Hematopoietic multipotent progenitor cell treated with erythropoietin and hydrocortisone succinate and interleukin-3 and kit ligand, for 6 days (in vitro differentiated cells): ENCODE measurements at places on chromosomes 3 and 15.

DNA sequence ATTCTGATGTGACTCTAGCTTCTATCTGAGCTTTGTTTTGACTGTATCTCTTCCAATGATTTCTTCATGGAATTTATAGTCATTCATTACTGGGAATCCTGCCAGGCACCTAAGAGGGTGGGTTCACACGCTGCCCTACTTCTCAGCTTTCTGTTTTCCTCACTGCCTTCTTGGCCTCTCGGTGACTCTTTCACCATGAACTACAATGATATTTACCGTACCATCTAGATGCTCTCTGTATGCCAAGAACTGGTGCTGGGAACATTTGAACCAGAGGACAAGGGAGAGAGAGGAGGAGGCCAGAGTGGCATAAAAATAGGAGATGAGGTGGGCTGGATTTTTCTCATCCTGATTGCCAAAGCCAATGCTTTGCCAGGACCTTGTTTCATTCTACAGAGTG is 280.0 kb upstream of the P2RY1 start:
- no peak for DNase-seq

DNA sequence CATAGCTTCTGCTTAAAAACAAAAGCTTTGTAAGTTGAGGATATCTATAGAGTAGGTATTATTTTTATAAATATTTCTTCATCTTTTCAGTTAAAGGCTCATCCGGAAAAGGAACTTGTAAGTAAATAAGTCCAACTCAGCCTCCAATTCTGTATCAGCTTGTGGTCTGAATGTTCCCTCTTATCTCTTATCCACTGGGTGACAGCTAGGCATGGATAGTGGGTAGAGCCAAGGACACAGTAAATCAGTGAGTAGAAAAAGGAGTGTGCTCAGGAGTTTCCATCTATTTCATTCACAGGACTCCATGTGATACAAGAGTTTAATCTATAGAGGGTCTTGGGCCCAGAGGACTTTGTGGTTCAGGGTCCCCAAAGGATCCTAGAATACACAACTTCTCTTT is 50.9 kb downstream of the FRMD5 start:
- peak; percentile 56 for DNase-seq

DNA sequence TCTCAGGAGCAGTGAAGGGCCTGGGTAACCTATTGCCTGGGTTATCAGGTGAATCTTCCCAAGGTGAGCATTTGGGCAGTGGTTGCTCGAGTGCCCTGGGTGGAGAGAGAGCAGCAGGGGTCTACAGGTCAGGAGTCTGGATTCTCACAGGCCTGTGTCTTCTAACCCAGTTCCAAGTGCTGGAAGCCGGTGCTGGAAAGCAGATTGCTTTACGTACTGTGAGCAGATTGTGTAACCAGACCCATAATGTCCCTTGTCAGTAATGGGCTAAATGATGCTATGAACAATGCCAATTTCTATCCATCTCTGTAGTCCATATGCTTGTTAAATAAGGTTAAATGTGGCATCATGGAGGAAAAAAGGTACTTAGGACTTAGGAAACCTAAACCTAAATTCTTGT is 106.5 kb downstream of the TPRG1 start:
- no peak for DNase-seq

GRCh38 chr15:74955796-74956647 is 550 bp downstream of the RPP25 start:
- peak; percentile 78 for DNase-seq

- DNase-seq, result no peak
Measured at GRCh38 chr3:50323614-50324199, 1.2 kb upstream of the HYAL2 start.

DNA sequence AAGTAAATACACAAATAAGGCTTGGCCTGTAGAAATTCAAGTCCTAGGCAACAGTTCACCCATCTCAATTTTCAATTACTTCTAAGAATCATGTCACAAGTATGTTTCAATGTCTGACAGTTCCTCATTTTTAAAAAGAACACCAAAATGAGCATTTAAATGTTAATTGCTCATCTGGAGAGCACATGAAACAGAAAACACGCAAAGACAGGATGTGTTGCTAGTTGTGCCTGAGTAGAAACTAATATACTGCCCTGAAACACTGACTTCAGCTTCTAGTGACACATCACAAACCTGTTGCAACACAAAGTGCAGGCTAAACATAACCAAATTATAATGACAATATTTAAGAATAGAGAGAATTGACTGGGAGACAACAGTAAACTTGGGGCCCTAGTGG is 167.3 kb upstream of the THBS1 start:
- no peak for DNase-seq

DNA sequence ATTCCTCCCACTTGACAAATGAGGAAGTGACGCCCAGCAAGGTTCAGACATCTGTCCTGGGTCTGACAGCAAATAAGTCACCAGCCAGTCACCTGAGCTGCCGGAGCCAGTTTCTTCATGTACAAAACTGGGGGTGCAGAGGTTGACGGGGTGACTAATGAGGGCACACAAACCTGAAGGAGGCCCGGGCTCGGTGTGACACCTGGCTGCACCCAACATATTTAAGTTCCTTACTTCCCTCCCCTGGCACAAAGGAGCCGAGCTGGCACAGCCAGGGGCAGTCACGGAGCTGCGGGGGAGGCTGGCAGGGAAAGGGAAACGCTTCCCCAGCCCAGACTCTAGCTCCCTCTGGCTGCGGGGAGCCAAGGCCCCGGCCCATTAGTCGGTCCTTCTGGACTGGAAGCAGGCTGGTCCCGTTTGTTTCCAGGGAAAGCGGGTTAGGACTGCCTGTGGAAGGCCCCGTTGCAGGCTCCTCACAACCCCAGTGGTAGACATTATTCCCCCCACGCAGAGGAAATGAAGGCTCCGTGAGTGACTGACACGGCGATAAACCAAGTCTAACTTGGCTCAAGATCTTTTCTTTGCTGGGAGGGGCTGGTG is 2.3 kb downstream of the FBXL22 start:
- peak; percentile 71 for DNase-seq

GRCh38 chr3:65751123-65751700 is 287.5 kb downstream of the MAGI1 start:
- DNase-seq, result peak; percentile 38

GRCh38 chr3:161035711-161036110 is 69.4 kb downstream of the B3GALNT1 start:
- peak; percentile 69 for DNase-seq

- no peak for DNase-seq
Measured at GRCh38 chr15:73369154-73369694, 466 bp upstream of the HCN4 start.
